Activated T-helper 9 cell treated with anti-CD3 and anti-CD28 coated beads, Interleukin-2, amount 50 U/mL, for 16 hours (primary cell): ENCODE measurements at places on chromosomes 5 and 9.

GRCh38 chr5:138138949-138139780, at the start of gene NME5:
NME5 (minus strand) TSS chr5:138139428; CDS start chr5:138138780, 648 bp downstream.
- no peak for DNase-seq

DNA sequence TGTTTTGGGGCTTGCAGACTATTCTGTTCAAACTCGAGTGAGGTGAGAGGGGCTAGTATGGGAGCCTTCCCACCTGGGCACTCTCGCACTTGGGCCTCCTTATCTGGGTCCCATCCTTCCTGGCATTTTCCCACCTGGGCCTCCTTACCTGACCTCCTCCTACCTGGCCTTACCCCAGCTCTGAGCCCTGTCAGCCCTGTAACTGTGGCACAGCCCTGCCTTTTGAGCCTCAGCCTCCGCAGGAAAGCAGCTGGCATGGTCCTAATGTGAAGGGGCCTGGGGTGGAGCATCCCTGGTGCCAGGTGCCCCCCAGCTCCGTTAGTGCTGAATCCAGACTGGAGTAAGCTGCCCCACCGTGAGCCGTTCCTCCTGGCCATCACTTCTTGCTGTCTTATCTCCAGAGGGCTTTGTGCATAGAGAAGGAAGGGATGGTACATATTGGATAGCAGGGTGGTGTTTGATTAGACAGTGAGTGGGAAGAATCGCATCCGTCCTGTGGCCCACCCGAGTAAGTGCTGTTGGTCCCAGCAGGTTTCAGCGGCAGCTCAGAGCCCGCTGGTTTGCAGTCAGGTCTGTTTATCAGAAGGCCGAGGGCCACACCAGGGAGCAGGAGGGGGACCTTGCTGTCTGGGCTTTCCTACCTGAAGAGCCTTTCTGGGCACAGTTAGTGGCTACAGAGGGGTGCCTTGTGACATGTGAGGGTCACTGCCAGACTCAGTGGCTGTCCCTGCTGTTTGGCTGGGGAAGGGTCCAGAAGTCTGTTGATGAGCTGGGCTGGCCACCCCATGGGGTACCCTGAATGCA, 76.5 kb downstream of the WNK2 start:
- DNase-seq, result no peak

DNA sequence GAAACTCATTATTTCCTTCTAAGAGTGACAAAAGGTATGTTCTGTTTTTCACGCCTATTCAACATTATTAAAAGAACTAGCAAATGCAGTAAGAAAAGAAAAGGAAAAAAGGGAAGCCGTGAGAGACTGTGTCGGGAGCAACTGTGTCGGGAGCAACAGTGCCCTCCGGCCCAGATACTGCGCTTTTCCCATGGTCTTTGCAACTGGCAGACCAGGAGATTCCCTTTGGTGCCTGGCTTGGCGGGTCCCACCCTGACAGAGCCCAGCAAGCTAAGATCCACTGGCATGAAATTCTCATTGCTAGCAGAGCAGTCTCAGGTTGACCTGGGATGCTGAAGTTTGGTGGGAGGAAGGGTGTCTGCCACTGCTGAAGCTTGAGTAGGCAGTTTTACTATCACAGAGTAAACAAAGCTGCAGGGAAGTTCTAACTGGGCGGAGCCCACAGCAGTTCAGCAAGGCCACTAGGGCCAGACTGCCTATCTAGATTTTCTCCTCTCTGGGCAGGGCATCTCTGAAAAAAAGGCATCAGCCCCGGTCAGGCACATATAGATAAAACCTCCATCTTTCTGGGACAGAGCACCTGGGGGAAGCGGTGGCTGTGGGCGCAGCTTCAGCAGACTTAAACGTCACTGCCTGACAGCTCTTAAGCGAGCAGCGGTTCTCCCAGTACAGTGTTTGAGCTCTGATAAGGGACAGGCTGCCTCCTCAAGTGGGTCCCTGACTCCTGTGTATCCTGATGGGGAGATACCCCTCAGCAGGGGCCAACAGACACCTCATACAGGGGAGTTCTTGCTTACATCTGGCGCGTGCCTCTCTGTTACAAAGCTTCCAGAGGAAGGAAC, 1237.4 kb upstream of the CDH18 start:
- DNase-seq, result no peak

GRCh38 chr9:99299211-99300102, 77.4 kb downstream of the SEC61B start:
- no peak for DNase-seq

- no peak for DNase-seq
Observed at GRCh38 chr5:33675958-33676464, 215.8 kb downstream of the ADAMTS12 start.

GRCh38 chr5:139263946-139264345, 29.6 kb upstream of the MATR3 start:
- DNase-seq, result no peak

GRCh38 chr5:6703806-6704205, 9.4 kb upstream of the TENT4A start:
- DNase-seq, result no peak

DNA sequence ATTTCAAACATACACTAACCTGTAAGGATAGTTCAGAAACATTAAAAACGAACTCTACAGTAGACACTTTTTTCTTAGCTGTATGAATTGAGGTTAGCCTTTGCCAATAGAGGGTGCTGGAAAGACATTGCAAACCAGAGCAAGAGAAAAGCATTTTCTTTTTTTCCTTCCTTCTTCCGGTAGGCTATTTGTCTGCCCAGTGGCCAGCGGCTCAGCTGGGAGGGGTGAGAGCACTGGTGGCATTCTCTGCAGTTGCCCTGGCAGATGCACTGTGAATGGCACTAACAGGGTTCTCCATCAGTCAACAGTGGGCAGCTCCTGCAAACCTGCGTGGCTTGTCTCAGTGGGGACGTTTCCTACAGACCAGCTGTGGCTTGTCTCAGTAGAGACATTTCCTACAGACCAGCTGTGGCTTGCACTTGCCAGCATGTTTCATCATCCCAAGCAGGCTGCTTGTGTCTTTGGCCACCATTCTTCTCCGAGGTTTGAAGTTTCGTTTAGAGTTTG, 984.5 kb upstream of the CDH18 start:
- no peak for DNase-seq

DNA sequence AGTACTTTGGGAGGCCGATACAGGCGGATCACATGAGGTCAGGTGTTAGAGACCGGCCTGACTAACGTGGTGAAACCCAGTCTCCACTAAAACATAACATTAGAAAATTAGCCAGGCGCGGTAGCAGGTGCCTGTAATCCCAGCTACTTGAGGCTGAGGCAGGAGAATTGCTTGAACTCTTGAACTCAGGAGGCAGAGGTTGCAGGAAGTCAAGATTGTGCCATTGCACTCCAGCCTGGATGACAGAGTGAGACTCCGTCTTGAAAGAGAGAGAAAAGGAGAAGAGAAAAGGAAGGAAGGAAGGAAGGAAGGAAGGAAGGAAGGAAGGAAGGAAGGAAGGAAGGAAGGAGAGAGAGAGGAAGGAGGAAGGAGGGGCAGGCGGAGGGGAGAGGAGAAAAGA, 45.1 kb downstream of the MYO10 start:
- DNase-seq, result no peak

DNA sequence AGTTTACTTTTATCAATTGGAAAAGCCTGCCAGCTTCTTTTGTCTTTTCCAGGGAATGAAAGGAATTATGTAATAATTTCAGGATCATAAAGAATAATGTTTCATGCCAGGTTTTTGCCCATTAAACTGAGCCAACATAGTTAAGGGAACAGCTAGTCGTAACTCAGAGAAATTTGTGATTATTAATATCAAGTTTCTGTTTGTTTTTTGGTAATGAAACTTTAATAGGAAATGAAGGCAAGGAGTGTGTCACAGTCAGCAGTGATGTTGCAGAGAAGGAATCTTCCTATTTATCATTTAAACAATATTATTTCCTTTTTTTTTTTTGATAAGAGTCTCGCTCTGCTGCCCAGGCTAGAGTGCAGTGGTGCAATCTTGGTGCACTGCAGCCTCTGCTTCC, 10.7 kb downstream of the NFIL3 start:
- DNase-seq, result no peak

GRCh38 chr9:110763568-110763967, 95.0 kb downstream of the MUSK start:
- DNase-seq, result no peak

DNA sequence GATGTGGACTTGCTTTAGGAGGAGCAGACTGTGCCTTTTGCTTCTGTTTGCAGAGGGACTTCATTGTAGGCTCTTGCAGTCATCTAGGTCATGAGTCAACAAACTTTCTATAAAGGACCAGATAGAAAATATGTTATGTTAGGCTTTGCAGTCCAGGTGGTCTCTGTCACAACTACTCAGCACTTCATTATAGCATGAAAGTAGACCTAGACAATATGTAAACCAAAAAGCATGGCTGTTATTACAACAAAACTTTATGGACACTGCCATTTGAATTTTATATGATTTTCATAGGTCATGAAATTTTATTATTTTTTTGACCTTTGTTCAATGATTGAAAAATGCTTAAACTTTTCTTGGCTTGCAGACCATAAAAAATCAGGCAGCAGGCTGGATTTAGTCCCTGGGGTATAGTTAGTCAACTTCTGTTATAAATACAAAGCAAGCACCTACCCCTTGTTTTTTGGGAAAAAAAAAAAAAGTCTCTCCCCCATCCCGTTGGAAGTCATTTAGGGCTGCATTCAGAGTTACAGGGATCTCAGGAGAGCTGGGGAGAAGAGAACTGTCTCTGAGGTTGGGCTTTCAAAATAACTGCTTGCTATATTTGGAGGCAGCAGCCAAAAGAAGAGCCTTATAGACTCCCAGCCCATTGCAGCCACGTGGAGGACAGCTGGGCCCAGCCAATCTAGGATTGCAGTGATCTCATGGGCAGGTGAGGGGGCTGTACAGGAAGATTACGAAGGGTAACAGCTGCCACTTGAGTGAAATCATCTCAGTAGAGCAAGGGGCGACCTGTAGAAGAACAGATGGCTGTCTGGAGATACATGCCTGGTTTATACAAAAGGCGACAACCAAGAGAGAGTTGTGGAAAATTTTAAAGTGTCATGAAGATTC, 136.6 kb upstream of the TNC start:
- no peak for DNase-seq

- no peak for DNase-seq
Observed at GRCh38 chr9:16651446-16651964, 219.0 kb downstream of the BNC2 start.

- DNase-seq, result no peak
Observed at GRCh38 chr5:171316258-171317121, 7.4 kb downstream of the TLX3 start.

DNA sequence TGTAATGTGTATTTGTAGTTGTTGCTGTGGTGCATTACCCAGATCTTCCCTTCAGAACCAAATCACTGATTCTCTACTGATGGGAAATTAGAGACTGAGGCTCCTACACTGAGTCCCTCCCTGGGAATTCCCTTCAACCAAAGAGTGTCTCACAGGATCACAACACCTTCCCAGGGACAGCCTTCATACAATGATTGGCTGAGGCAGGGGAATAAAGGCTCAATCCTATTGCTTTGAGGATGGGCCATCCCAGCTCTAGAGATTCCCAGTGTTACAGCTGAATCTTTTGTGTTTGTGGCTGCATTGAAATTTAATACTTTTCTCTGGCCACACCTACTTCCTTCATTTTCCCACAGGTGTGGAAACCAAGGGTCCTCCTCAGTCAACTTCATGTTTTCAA, 96.4 kb upstream of the ELL2 start:
- DNase-seq, result no peak

DNA sequence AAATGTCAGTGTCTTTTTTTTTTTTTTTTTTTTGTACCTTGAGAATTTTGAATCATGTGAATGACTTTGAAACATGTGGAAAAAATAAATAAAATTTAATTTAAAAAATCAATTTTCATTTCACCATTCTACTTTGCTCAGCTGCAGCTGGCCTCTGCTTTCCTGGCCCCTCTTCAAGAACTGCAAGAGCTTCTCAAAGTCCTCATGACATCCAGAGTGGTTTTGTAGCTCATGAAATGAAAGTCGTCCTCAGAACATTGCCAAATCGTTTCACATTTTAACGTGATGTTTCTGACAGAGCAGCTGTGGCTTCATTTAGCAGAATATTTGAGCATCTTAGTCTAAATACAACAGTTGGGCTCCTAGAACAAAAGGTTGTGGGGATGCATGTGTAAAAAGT, 47.9 kb upstream of the TMEM215 start:
- DNase-seq, result no peak

DNA sequence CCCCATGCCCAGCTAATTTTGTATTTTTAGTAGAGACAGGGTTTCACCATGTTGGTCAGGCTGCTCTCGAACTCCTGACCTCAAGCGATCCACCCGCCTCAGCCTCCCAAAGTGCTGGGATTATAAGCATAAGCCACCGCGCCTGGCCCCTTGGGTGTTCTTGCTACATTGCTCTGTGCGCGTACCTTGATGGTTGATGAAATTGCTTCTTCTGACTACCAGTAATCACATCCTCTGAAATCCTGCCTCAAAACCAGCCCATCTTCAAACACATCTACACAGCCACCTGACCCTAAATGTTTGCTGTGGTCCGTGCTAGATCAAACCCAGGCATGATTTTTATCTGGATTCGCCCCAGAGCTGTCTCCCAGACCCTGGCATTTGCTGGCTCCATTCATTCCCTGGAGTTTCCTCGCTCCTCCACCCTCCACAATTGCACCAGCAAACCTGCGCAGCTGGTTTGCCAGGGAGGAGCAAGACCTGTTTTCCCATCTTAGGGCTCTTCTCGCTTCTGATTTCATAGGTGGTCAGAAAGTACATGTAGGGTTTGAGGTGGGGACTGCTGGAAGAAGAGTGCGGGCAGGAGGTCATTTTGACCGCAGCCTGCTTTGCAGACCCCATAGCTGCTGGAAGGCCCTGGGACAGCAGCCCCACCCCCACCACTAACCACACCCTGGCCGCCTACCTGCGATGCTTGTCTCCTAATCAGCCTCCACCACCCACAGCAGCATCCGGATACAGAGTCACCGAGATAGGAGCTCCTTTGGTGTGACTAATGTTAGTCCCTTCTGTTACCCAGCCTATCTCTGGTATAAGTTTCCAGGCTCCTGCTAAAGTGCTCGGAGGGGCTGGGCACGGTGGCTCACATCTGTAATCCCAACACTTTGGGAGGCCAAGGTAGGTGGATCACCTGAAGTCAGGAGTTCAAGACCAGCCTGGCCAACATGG, 22.7 kb downstream of the SWI5 start:
- no peak for DNase-seq

DNA sequence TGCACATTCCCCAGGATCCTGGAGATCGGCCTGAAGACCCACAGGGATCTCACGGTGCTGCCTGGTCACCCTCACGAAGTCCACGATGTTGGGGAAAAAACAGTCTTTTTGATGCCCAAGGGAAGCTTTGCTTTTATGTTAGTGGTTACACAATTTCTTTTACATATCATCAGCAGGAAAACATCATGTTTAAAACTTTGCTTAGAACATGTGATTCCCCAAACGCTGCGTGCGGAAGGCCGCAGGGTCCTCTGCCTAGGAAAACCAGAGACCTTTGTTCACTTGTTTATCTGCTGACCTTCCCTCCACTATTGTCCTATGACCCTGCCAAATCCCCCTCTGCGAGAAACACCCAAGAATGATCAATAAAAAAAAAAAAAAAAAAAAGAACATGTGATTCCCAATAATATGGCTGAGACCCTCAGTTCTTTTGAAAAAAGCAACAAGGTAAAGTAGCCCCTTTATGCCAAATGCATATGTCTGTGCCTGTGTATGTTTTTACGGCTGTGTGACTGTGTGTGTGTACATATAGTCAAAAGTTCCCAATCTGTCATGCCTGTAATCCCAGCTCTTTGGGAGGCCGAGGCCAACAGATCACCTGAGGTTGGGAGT, 11.5 kb upstream of the AGPAT2 start:
- DNase-seq, result no peak

- no peak for DNase-seq
Observed at GRCh38 chr9:109421026-109421970, 76.8 kb downstream of the PTPN3 start.

GRCh38 chr5:102971676-102972293, 148.2 kb downstream of the GIN1 start:
- no peak for DNase-seq

GRCh38 chr5:31769530-31769929, 130.6 kb downstream of the PDZD2 start:
- DNase-seq, result no peak
